ENCODE measurements at places on chromosomes 16 and 17.

DNA sequence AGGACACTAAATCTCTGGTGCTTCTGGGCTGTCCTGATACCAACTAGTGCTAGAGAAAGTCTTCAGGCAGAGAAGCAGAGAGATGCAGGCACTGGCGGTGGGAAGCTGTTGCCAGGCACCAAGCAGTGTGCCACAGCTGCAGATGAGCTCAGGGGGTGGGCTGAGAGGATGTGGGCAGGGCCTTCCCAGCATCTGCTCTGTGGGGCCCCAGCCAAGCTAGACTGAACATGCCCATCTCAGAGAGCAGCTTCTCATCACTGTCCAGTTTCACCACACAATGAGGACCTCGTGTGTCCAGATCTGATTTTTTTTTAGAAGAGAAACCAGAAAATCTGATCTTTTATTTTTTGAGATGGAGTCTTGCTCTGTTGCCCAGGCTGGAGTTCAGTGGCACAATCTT lies 17.1 kb downstream of the PSKH1 start:
- peak; percentile 59 for DNase-seq

GRCh38 chr16:76195056-76195455 lies 82.1 kb upstream of the CNTNAP4 start:
- DNase-seq: no peak

DNA sequence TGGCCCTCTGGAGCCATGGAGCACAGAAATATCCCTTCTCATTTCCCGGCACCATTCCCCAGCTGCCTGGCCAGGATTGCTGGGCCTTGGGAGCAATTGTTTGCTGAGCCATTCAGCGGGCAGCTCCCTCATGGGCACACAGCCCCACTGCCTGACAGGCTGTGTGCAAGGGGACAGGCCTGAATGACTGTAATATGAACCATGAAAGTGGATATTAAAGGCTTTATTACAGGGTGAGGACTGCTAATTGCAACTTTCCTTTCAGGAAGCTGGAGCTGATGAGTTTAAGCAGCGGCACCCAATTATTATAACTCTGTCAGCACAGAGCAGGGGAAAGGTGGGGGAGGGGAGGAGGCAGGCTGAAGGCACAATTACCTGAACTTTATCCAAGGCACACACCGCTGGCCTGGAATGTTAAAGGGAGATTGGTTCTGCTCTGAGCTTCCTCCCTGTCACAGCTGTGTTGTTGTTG lies 159.8 kb upstream of the SDK2 start:
- DNase-seq: no peak

DNA sequence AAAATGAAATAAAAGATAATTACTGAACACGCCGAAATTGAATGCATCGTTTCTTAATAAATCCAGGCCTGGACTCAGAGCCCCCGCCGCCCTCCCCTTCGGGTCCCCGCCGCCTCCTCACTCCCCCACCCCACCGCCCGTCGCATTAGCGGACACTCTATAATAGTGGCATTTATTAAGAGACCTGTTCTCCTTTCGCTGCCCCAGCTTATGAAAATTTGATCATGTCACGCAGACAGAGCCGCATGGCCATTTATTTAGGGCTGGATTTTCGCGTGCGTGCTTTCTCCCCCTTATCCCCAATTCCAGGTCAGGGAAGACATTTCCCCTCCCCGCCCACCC lies 6.3 kb upstream of the HOXB2 start:
- DNase-seq: no peak

DNA sequence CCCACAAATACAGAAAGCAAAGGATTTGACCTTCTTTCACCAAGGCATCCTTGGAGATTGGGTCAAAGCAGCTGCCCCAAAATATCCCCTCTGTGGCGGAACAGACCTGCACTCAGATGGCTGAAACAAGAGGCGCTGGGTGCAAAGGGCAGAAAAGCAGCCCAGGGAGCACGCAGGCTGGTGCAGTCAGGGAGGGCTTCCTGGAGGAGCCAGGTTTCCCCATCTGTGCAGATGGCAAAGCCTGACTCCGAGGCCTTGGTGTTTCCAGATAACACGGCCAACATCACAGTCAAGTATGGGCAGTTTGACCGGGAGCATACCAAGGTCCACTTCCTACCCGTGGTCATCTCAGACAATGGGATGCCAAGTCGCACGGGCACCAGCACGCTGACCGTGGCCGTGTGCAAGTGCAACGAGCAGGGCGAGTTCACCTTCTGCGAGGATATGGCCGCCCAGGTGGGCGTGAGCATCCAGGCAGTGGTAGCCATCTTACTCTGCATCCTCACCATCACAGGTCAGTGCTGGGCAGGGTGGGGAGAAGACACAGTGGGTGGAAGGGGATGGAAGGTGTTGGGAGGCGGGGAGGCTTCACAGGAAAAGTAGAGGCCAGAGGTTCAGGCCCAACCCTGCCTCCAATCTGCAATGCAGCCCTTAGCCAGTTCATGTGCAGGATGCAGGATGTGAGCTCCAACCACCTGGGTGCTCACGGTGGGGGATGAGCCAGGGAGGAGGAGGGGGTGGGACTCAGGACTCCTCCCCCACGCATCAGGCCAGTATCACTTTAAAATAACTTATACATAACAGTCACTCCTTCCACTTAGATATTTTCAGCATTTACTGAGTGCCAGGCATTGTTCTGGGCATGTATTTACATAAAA lies 26.4 kb upstream of the BEAN1 start:
- no peak for DNase-seq

GRCh38 chr17:3723556-3724377 lies at the start of gene HASPIN:
TSS of gene HASPIN (plus strand) at chr17:3723903. CDS start at chr17:3723936, 33 bp downstream.
- DNase-seq: peak; percentile 99
